Fibroblast of lung (primary cell): ENCODE measurements at places on chromosomes 12 and 14. TPM values are rescaled to one million over a fixed set of nuclear protein-coding genes. Genes with fewer than 3 reads are reported as not detected.

Gene PLBD1
- total RNA-seq, result 5.1 and 5.4 TPM in 2 replicates

Gene KCNK13
- not detected in 2 replicates for total RNA-seq

Gene SSTR1
- total RNA-seq, result 1.8 and 3.0 TPM in 2 replicates

Gene CLEC1A
- not detected in 2 replicates for total RNA-seq

DNA sequence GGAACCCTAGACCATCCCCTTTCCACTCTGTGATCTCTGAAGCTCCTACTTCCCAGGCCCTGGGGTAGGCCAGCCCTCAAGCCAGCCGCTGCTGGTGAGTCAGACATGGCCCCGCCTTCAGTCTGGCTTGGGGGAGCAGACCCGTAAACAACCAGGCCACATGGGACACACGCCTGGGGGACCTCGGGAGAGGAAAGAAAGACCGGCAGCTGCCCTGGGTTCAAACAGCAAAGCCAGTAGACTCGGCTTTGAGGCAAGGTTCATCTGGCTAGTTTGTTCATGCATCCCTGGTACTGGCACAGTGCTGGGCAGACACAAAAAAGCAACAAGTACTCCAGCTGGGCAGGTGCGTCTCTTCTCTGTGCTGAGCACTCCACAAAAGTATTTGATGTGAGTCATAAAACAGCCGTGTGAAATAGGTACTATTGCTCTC is 101.9 kb downstream of the SETD3 start:
- peak; percentile 4 for DNase-seq

DNA sequence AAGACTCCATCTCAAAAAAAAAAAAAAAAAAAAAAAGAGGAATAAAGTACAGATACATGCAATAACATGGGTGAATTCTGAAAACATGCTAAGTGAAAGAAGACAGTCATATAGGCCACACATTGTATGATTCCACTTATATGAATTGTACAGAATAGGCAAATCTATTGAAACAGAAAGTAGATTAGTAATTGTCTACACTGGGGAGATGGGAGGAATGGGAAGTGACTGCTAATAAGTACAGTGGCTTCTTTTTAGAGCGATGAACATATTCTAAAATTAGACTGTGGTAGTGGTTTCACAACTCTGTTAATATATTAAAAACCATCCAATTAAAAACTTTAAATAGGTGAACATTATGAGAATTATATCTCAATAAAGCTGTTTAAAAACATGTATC is 74.4 kb downstream of the ANKS1B start:
- peak; percentile 6 for DNase-seq
